CD4-positive, alpha-beta T cell treated with Interleukin-12 subunit alpha and Interleukin-12 subunit beta, for 1 hour (primary cell): ENCODE measurements at places on chromosomes 4 and X.

DNA sequence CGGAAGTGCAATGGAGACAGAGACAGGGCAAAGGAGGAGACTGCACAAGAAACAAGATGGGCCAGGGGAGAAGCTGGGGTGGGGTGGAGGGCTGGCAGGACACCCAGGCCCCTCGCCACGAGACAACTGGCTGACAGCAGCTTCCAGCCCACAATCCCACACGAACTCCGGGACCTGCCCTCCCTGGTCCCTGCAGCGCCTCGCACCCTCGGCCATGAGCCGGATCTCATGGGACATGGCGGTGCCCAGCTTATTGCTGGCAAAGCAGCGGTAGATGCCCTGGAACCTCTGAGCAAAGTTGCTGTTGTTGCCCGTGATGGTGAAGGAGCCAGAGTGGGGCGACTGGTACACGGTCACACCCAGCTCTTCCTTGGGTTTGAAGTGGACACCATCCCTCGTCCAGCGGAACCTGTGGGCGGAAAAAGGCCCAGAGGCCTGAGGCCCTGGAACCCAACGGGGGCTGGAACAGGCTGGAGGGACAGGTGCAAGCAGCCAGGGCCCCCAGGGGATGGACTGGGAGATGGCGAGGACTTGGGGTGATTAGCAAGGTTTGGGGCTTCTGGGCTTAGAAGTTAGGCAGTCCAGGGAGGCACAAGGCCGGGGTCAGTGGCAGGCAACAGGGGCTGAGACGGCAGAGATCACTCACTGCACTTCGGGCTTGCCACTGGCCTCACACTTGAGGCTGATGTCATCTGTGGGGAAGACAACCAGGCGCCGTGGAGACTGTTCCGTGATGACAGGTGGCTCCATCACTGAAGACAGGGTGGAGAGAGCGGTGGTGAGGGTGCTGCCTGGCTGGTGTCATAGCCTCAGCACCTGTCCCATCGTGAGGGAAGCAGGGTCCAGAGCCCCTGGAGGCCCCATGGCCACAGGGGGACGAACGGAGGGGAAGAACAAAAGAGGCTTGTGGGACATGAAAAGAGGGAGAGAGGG is 13.8 kb downstream of the L1CAM start:
- no peak for DNase-seq

DNA sequence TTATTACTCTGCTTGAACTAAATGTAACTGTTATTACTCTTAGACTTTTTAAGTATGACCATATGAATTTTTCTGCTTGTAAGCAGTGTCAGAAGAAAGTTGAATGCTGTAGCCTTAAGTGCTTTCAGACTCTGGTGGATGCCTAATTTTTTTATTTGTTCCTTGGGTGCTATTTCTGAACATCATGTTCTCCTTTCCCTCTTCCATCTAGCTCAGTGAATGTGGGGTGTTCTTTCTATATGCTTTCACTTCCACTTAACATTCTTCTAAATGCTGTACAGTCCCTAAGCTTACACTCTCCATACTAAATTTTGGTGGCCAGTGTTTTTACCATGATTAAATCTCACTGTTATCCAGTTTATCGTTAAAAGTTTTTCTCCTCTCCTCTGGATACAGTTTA is 3.6 kb downstream of the DCK start:
- no peak for DNase-seq

- no peak for DNase-seq
Measured at GRCh38 chr4:151227731-151228130, 49.2 kb upstream of the PRSS48 start.

DNA sequence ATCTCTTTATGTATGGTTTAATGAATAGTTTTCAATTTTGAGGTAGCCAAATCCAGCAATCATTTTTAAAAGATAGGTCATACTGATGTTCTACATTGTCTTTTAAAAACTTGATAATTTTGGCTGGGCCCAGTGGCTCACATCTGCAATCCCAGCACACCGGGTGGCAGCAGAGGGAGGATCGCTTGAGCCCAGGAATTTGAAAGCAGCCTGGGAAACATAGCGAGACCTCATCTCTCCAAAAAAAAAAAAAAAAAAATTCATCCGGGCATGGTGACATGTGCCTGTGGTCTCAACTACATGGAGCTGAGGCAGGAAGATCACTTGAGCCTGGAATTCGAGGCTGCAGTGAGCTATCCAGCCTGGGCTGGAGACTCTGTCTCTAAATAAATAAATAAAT is 419.8 kb downstream of the GALNTL6 start:
- DNase-seq: no peak

DNA sequence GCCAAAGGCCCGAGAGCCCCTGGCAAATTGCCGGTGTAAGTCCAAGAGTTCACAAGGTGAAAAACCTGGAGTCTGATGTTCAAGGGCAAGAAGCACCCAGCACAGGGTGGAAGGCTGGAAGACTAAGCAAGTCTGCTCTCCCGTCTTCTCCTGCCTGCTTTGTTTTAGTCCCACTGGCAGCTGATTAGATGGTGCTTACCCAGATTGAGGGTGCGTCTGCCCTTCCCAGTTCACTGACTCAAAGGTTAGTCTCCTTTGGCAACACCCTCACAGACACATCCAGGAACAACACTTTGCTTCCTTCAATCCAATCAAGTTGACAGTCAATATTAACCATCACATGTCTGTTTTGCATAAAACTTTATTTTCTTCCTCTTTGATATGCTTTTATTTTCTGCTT is 157.4 kb downstream of the HS3ST1 start:
- no peak for DNase-seq

DNA sequence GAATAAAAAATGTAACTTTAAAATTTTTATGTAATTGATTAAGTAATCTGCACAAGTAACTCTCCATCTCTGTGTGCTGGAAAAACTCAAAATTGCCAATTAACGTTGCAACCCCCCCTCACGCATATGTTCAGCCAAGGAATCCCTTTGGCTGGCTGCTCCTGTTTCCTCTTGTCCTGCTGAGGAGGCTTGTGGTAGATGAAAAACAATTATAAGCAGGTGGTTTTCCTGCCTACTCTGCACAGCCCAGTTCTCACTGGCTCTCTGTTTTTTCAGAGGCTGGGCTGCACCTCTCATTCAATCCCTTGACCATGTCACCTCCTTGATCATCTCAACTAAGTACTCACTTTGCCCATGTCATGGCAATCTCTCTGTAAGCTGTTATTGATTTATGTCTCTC is 1068.4 kb downstream of the ARAP2 start:
- no peak for DNase-seq

DNA sequence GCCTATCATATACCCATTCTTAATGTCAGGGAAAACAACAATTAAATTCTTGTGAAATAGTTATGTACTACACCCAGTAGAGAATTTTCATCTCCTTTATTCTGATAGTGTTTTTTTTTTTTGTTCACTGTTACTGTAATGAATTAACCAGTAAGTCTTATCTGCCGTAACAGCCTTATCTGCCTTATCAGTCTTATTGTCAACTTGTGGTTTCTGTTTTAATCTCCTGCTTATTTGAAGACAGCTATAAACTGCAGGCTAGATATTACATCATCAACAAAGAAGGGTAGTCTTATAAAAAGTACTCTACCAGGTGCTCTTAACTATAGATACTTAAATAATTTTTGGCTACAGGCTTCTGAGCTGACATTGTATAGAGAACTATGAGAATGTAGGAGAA is 79.5 kb downstream of the MAGEB5 start:
- no peak for DNase-seq

DNA sequence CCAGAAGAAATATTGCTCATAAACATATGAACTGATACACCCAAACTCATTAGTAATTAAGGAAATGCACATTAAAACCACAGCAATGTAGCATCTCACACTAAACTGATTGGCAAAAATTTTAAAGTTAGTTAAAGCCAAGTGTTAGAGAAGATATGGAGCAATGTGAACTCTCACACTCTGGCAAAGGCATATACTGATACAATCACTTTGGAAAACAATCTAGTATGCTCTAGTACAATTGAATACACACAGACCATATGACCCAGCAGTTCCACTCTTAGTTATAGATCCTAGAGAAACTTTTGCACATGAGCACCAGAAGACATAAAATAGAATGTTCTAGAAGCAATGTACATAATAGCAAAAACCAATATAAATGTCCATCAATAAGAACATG is 8.4 kb upstream of the AWAT1 start:
- DNase-seq: no peak

DNA sequence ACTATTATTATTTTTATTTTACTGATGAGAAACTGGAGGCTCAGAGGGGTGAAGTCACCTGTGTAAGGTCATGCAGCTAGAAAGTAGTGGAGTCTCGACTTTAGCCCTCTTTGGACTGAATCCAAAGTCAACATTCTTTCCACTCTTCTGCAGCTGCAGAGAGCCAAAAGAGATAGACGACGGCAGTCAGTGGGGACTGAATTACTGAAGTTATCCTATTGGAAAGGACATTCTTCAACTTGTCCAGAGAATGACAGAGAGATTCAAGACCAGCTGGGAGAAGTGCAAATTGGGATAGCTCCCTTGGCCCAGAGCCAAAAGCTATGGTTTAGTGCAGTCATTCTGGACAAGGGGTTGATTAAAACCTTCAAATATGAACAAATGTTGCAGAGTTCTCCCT is 42.5 kb downstream of the VGLL1 start:
- DNase-seq: no peak

GRCh38 chr4:186291256-186291890 is 25.4 kb downstream of the F11 start:
- DNase-seq: no peak

DNA sequence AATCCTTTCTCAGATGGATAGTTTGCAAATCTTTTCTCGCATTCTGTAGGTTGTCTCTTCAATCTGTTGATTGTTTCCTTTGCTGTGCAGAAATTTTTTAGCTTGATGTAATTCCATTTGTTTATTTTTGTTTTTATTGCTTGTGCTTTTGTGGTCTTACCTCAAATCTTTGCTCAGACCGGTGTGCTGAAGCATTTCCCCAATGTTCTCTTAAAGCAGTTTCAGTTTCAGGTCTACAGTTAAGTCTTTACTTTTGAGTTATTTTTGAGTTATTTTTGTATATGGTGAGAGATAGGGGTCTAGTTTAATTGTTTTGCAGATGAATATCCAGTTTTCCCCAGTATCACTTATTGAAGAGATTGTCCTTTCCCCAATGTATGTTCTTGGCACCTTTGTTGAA is 18.2 kb upstream of the SLC25A14 start:
- DNase-seq: no peak
